Activated CD8-positive, alpha-beta memory T cell treated with anti-CD3 and anti-CD28 coated beads, Interleukin-2, amount 10 ng/mL, durations not matched to agents 7 days and 5 days (primary cell): ENCODE measurements at places on chromosomes 7 and 10.

DNA sequence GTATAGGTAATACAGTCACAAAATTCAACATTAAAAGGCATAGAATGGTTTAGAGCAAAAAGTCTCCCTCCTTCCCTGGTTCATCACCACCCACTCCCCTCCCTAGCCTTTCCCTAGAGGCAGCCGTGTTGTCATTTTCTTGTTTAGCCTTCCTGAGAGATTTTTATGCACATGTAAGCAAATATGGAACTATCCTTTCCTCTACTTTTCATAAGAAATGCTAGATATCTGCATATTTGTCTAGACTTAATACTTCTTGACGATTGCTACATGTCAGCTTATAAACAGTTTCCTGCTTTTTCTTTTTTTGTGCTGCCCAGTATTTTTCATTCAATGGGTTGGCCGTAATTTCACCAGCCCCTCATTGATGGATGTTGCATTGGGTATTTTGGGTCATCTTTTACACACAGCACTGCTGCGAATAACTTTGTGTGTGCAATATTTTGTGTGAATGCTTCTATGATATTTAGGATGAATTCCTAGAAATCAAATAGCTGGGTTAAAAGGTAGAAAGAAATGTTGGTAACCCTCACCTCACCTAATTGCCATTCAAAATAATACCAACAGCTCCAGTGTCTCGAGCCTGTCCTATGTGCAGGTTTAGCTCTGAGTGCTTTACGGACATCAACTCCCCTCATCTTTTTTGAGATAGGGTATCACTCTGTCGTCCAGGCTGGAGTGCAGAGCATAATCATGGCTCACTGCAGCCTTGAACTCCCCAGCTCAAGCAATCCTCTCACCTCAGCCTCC is 6.9 kb downstream of the IRF5 start:
- no peak overlapping the region for H3K27ac ChIP-seq
- no peaks in the 10 kb centered on the region for H3K27me3 ChIP-seq
- DNase-seq = no peak
- no peak overlapping the region for H3K4me3 ChIP-seq
- no peaks in the 10 kb centered on the region for H3K36me3 ChIP-seq
- peaks cover 19% of the 10 kb centered on the region for H3K4me1 ChIP-seq

DNA sequence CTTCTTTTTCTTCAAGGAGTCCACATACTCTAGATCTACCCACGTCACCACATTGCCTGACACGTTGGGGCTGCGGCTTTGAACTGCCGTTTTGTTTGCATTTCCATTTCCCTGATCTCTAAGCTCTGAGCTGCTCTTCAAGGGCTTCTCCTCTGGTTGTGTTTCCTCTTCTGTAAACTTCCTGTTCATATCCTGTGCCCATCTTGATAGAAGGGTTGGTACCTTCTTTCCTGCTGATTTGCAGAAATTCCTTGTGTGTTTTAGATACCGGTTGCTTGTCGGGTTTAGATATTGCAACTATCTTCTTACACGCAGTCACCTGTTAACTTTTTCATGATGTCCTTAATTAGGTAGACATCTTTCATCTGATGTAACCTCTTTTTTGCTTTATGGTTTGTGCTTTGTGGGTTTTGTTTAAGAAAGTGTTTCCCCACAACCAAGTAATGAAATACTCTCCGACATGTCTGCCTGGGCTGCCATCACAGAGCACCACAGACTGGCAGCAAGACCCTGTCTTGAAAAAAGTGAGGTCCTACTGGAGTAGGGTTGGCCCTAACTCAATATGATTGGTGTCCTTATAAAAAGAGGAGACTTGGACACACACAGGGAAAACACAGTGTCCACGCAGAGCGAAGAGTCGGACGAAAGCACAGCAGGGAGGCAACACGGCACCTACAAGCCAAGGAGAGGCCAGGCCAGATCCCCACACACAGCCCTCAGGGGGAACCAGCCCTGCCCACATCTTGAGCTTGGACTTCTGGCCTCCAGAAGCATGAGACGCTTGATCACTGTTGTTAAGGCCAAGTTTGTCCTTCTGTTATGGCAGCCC is 99.1 kb upstream of the PDGFA start:
- peak overlapping the region; percentile 75 for H3K4me3 ChIP-seq
- peaks cover 46% of the 10 kb centered on the region for H3K36me3 ChIP-seq
- peak; percentile 90 for DNase-seq
- H3K4me1 ChIP-seq = peaks cover 57% of the 10 kb centered on the region
- H3K27ac ChIP-seq = peak overlapping the region; percentile 100
- no peaks in the 10 kb centered on the region for H3K27me3 ChIP-seq

GRCh38 chr10:78401624-78402367 is 368.1 kb downstream of the RPS24 start:
- H3K4me3 ChIP-seq = no peak overlapping the region
- peaks cover 2% of the 10 kb centered on the region for H3K4me1 ChIP-seq
- no peak overlapping the region for H3K27ac ChIP-seq

DNA sequence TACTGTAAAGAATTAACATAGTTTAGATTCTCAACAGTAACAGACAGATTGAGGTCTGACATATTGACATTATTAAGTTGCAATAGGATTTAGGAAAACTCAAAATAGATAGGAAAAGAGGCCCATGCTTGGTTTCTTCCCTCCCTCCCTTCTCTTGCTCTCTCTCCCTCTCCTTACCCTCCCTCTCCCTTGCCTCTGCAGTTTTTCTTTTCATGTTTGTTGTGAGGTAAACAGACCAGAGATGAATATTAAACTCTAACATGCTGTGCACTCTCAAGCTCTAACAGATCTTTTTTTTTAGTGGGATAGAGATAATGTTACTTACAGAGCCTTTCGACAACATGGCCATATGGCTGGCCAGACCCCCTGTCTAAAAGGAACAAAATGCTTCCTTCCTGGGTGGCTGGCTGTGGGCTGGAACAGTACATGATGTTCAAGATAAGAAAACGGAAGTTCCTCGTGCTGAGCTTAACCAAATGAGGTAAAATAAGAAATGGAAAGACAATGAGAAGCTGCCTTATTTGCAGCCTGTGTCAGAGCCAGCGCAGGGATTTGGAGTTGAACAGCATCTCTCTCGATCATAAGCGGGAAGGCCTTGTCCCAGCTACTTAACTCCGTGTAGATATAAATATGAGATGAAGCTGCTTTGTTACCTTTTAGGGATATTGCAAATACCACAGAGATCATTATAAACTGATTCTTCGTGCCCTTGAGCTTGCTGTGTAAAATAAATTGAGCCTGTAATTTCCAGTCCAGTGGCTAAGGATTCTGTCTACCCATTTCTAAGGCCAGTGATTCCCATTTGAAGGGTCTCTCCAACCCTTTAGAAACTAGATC is 391.9 kb upstream of the NPVF start:
- peak overlapping the region; percentile 6 for H3K27ac ChIP-seq
- no peak overlapping the region for H3K4me3 ChIP-seq
- no peak for DNase-seq
- H3K4me1 ChIP-seq = peaks cover 12% of the 10 kb centered on the region
- H3K27me3 ChIP-seq = peaks cover 10% of the 10 kb centered on the region
